ENCODE measurements at places on chromosomes 6 and 20.

DNA sequence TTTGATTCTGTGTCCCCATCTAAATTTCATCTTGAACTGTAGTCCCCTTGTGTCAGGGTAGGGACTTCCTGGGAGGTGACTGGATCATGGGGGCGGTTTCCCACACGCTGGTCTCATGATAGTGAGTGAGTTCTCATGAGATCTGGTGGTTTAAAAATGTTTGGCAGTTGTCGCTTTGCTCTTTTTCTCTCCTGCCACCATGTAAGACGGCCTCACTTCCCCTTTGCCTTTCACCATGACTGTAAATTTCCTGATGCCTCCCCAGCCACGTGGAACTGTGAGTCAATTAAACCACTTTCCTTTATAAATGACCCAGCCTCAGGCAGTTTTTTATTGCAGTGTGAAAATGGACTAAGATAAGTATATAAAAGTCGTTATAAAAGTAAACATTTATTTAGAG lies 80.5 kb upstream of the SGK1 start:
- peak; percentile 12 for DNase-seq

DNA sequence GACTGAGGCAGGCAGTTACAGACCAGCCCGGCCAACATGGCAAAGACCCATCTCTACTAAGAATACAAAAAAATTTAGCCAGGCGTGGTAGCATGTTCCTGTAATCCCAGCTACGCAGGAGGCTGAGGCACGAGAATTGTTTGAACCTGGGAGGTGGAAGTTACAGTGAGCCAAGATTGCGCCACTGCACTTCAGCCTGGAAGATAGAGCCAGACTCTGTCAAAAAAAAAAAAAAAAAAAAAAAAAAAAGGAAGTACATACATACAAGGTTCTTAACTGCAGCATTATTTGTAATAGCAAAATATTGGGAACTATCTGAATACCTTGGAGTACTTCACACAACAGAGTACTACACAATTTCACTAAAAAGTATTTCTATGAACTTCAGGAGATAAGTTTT lies 183.5 kb upstream of the OLIG3 start:
- no peak for DNase-seq

DNA sequence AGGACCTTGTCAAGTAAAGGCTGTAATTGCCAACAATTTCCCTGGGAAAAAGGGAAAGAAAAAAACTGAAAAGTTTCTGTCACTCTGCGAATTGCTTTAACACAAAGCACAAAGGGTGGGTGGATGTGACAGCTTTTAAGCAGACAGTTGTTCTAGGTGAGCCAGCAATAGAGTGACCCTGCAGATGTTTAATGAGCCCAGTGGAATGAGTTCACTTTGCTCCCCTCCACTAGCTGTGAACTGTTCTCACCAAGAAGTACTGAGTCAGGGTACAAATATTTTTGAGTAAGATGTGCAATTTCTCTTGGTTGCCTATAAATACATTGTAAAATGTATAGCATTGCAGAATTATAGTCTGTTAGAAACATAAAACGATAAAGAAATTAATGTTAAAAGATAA lies 26.2 kb upstream of the LRRC1 start:
- DNase-seq = no peak

- DNase-seq = no peak
These were observed 46.6 kb upstream of the TNFAIP3 start for GRCh38 chr6:137820425-137820824.

DNA sequence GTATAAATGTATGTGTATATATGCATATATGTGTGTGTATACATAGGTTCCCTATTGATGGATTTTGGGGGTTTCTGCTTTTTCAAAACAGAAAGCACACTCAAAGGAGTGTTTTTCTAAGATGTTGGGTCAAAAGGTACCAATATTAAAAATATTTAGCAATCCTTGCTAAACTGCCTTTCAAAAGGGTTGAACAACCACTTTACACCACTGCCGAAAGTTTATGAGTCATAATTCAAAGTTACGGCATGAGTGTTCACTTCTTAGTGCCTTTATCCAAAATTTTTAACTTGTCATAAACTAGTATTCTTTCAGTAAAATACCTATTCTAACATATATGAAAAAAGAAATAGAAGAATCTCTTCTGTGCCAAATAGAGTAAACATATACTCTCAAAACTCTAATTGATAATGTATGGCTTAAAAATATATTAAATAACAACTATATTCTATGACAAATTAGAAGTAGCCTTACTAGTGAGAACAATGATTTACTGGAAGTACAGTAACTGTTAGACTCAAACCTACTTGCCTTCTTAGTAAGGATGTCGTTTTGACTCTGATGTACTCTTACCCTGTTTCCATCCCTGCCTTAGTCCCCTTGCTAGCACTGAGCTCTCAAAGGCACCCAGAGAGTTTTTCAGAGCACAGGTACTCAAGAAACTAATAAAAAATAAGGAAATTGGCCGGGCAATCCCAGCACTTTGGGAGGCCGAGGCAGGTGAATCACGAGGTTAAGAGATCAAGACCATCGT lies 136.1 kb downstream of the INSM1 start:
- DNase-seq = no peak

- peak; percentile 26 for DNase-seq
These were observed 64.2 kb downstream of the LMBRD1 start for GRCh38 chr6:69732640-69733039.

DNA sequence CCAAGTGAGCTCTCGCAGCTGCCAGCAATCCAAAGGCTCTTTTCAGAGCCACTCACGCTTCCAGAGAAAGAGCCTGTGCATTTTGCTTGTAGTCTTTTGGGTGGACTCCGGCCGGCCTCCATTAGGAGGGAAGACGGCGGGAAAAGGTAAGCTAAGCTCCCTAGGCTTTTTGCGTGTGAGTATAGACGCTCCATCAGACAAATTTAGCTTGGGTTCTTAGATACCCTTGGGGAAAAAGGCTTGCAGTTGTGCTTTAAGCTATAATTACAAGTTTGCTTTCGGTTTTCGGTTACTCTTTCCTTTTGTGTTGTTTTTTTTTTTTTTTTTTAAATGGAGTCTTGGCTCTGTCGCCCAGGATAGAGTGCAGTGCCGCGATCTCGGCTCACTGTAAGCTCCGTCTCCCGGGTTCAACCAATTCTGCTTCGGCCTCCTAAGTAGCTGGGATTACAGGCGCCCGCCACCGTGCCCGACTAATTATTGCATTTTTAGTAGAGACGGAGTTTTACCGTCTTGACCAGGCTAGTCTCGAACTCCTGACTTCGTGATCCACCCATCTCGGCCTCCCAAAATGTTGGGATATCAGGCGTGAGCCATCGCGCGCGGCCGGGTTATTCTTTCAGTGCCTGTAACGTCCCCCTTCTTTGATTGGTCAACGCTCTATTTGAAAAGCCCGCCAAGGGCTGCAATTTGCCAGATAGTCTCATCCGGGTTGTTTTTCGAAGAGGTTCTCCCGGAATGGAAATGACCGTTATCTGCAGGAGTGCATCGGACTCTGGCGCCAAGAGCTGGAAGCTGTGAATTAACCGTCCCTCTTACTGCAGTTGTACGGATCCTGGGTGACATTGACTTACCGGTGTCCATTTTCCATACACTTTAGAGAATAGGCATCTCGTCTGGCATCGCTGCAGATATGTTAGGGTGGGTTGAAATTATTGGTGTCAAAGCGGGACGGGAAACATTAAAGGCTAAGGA lies 18.1 kb downstream of the OR2B2 start:
- DNase-seq = peak; percentile 90

GRCh38 chr6:55198715-55199114 lies 24.4 kb downstream of the HCRTR2 start:
- DNase-seq = no peak

GRCh38 chr6:14985366-14985765 lies 260.5 kb upstream of the JARID2 start:
- DNase-seq = no peak

GRCh38 chr6:154488248-154488593 lies 22.3 kb downstream of the CNKSR3 start:
- no peak for DNase-seq

GRCh38 chr6:111870051-111870741 lies 3.1 kb downstream of the FYN start:
- peak; percentile 63 for DNase-seq

- no peak for DNase-seq
These were observed at the start of gene SFTA2 for GRCh38 chr6:30931969-30932645. Gene SFTA2, minus strand, starts transcription at chr6:30932170. Its CDS starts 74 bp downstream, at chr6:30932096.

DNA sequence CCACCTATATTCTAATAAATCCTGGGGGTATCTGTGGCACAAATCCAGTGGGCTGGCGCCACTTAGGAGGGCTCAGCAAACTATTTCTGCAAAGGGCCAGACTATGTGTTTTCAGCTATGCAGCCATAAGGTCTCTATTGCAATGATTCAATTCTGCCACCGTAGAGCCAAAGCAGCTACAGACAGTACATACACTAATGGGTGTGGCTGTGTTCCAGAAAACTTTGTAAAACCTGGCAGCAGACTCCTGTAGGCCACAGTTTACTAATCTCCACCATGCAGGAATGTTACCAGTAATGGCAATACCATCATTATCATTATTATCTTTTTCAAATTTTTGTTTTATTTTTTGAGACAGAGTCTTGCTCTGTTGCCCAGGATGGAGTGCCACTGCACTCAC lies 65.7 kb downstream of the SULF2 start:
- no peak for DNase-seq

DNA sequence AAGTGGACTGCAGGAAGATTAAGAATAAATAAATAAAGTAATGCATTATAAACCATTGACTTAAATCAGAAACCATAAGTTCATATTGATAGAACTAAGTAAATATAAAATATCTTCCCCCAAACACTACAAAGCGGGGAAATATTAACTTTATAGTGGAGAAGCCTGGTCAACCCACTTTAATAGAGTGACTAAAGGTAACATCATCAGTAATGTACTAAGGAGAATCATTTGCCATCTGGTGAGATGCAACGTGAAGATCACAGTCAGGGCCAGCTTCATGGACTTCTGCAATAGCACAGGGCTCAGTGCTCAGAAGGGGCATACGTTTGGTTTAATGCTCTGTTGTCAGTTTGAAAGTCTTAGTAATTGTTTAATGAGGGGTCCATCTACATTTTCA lies 58.8 kb upstream of the CD83 start:
- no peak for DNase-seq

DNA sequence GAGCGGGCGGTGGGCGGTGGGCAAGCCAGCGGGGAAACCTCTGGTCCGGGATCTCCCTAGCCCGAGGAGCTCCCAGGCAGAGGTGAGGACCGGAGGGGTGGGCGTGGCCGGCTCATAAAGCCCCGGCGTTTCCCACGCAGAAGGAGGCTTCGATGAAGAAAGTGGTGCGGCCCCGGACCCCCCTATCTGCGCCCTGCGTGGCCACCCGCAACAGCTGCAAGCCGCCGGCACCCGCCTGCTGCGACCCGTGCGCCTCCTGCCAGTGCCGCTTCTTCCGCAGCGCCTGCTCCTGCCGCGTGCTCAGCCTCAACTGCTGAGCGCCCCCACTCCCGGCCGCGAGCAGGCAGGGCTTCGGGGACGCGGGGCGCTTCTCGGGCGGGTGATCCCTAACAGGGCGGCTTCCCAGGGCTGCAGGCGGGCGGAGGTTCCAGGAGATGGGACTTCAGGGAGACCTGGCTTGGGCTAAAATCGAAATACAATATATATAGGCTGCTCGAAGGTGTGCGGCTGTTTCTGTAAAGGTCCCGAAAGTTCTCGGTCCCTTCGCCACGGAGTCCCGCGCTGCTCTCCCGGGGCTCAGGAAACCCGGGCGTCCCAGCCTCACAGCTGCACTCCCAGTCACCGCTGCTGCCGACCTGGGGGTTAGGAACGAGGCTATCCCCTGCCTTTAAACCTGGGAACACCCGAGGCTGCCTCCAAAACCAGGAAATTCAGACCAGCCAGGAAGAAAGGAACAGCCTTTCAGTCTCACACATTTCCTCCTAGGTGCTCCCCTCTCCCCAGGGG lies 27.8 kb downstream of the ASIP start:
- peak; percentile 4 for DNase-seq

GRCh38 chr20:50142812-50143211 lies 10.7 kb downstream of the PEDS1 start:
- DNase-seq = no peak

GRCh38 chr6:11036977-11037430 lies 7.1 kb downstream of the ELOVL2 start:
- no peak for DNase-seq

DNA sequence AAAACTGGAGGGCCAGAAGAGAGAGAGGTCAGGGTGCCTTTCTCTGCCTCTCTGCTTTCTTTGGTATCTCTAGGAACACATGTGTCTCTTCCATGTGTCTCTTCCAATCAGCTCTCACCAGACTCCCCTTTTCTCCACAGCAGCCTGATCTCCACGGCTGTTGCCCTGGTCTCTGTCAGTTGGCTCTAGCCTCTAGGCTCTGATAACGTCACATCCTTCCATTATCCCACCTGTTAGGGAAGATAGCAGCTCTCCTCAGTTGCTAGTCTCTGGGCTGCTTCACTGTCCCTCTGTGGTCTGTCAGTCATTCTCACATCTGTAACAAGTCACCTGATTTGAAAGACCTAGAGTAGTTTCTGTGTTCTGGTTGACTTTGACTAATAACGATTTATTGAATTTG lies 80.2 kb downstream of the PLCB4 start:
- no peak for DNase-seq

DNA sequence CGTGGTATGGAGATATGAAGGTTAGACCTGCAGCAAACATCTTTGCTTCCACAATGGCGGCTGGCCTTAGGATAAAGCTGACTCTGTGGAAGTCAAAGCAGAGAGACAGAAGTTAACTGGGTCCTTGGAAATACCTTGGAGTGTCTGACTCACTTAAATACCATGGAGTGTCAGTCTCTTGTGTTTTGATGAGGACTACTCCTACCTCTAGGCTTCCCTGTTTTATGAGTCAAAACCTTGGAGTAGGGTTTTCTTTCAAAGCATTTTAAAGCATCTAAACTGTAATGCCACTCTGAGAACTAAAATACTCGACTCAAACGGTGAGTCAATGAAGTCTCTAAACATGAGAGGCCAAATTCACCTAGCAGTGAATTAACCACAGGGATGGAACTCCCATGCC lies 329.1 kb downstream of the SAMD5 start:
- DNase-seq = no peak

DNA sequence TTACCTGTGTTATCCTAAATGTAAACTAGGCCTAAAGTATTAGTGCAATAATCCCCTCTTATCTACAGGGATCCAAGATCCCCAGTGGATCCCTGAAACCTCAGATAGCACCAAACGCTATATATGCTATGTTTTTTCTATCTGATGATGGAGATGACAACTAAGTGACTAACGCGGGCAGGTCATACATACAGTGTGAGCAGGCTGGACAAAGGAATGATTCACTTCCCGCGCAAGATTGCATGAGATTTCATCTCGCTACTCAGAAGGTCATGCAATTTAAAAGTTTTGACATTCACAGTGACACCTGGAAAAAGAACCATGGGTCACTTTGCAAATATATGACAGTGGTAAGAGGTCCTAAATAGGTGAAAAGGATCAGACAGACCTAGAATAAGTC lies 875.9 kb downstream of the HACE1 start:
- DNase-seq = no peak

GRCh38 chr20:52536841-52537400 lies 345.3 kb upstream of the ZFP64 start:
- no peak for DNase-seq

- no peak for DNase-seq
These were observed 39.2 kb downstream of the PREX1 start for GRCh38 chr20:48788486-48789072.

DNA sequence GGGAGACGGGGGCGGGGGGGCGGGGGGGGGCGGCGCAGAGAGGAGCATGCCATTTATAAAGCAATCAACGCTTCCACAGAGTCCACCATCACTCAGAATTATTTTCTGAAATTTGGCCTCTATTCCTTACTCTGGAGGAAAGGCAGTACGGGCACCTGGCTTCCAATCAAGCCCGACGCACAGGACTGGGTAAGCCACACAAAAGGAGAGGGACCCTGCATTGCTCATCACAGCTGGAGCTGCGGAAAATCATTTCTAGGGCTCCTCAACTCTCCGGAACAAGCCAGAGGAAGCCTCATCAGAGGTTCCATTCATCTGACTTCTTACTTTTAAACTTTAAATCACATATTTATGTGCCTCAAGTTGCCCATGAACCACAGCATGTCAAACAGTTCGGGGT lies 55.9 kb downstream of the TTI1 start:
- no peak for DNase-seq
